Tibial nerve (tissue), 4 donors: ENCODE measurements at places on chromosomes 5 and 9. TPM values are rescaled to one million over a fixed set of nuclear protein-coding genes. Genes with fewer than 3 reads are reported as not detected.

DNA sequence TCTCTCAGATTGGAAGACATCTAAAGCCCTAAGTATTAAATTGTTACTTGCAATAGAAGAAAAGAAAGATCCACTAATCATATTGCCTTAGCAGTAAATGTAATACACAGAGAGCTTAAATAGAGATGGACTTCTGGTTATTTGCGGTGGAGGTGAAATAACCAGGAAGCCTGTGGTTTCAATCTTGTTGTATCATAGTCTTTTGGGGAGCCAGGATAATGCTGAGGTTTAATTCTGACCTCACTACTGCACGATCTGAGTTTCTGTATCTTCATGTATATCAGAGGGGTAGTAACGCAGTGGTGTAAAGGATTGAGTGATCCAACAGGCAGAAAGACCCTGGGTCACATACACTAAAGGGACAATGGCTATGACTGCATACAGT, 71.7 kb downstream of the ANKRD55 start:
- peaks cover 18% of the 10 kb centered on the region for H3K4me1 ChIP-seq
- DNase-seq: no peak
- no peaks in the 10 kb centered on the region for H3K36me3 ChIP-seq

- H3K27me3 ChIP-seq: no peaks in the 10 kb centered on the region
- no peaks in the 10 kb centered on the region for H3K4me1 ChIP-seq
- peak overlapping the region; percentile 85 for H3K27ac ChIP-seq
- no peak for DNase-seq
- no peaks in the 10 kb centered on the region for H3K36me3 ChIP-seq
- H3K4me3 ChIP-seq: peak overlapping the region; percentile 45
Measured at GRCh38 chr9:101486693-101487442, 46.8 kb upstream of the RNF20 start.

DNA sequence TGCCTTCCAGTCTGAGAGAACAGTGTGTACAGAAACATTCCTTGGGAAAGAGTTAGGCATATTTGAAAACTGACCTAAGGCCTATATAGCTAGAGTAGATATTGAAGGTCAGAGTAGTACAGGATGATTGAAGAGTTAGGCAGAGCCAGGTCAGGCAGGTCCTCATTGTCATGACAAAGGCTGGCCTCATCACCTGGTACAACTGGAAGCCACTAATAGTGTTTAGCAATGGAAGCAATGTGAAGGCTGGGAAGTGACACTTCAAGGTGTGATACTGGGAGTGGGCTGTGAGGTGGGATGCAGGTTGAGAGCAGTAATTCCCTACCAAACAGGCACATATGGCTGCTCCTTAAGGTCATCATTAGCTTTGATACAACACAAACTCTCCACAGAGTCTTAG, 123.6 kb upstream of the CCNH start:
- no peaks in the 10 kb centered on the region for H3K27me3 ChIP-seq
- no peaks in the 10 kb centered on the region for H3K4me1 ChIP-seq
- H3K36me3 ChIP-seq: no peaks in the 10 kb centered on the region
- H3K27ac ChIP-seq: no peak overlapping the region

- H3K27ac ChIP-seq: no peak overlapping the region
- H3K27me3 ChIP-seq: no peaks in the 10 kb centered on the region
- H3K4me1 ChIP-seq: peaks cover 40% of the 10 kb centered on the region
- peak overlapping the region; percentile 60 for H3K4me3 ChIP-seq
- DNase-seq: peak; percentile 77
Measured at GRCh38 chr9:34379334-34380033, 2.8 kb upstream of the MYORG start.

DNA sequence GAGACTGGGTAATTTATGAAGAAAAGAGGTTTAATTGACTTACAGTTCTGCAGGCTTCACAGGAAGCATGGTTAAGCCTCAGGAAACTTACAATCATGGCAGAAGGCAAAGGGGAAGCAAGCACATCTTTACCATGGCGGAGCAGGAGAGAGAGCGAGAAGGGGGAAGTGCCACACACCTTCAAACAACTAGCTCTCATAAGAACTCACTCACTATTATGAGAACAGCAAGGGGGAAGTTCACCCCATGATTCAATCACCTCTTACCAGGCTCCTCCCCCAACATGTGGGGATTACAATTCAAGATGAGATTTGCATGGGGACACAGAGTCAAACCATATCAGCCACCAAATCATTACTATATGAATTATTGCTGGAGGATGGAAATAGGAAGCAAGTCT, 30.3 kb upstream of the STX17 start:
- no peak overlapping the region for H3K27ac ChIP-seq
- no peaks in the 10 kb centered on the region for H3K27me3 ChIP-seq
- H3K36me3 ChIP-seq: no peaks in the 10 kb centered on the region
- H3K4me3 ChIP-seq: no peak overlapping the region

Gene PROP1
- not detected for total RNA-seq

Gene FRMD3
- 36.1 TPM for total RNA-seq

Gene TSSK1B
- total RNA-seq: 0.44 TPM

Gene RNF224
- not detected for total RNA-seq
